MM.1S (cell line): ENCODE measurements at places on chromosomes 2 and 18.
A peak's percentile ranks its signal among the peaks of the same experiment; 100 is the strongest.

- no peak for DNase-seq
Measured at GRCh38 chr2:99641999-99642398, 152.2 kb upstream of the REV1 start.

GRCh38 chr2:204072443-204073324 is 136.1 kb downstream of the ICOS start:
- peak; percentile 57 for DNase-seq

GRCh38 chr2:61905372-61906185 is at the start of gene COMMD1:
Gene COMMD1 (plus strand): TSS chr2:61905674. CDS start chr2:61905679, 5 bp downstream.
- peak; percentile 88 for DNase-seq

- no peak for DNase-seq
Measured at GRCh38 chr2:46770622-46771021, 145.0 kb downstream of the MCFD2 start.
